ENCODE measurements at places on chromosomes 16 and 17.

DNA sequence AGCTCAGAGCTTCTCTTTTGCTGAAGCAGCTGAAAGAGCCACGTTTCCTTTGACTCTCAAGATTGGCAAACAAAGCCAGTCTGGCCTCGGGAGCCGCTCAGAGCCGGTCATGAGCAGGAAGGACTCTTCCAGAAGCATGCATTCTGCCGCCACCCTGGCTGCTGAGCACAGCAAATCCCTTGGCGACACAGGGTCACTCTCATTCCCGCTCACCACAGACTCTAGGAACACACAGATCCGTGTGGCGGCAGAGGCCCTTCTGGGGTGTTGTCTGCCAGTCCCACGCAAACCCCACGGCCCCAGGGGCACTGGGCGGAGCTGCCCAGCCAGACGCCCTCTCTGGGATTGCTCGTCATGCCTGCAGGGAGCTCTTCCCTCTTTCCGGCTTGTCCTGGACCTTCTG is 157.0 kb downstream of the C16orf95 start:
- DNase-seq = no peak

- no peak for DNase-seq
Observed at GRCh38 chr17:78058581-78058980, 70.0 kb downstream of the TMC6 start.

DNA sequence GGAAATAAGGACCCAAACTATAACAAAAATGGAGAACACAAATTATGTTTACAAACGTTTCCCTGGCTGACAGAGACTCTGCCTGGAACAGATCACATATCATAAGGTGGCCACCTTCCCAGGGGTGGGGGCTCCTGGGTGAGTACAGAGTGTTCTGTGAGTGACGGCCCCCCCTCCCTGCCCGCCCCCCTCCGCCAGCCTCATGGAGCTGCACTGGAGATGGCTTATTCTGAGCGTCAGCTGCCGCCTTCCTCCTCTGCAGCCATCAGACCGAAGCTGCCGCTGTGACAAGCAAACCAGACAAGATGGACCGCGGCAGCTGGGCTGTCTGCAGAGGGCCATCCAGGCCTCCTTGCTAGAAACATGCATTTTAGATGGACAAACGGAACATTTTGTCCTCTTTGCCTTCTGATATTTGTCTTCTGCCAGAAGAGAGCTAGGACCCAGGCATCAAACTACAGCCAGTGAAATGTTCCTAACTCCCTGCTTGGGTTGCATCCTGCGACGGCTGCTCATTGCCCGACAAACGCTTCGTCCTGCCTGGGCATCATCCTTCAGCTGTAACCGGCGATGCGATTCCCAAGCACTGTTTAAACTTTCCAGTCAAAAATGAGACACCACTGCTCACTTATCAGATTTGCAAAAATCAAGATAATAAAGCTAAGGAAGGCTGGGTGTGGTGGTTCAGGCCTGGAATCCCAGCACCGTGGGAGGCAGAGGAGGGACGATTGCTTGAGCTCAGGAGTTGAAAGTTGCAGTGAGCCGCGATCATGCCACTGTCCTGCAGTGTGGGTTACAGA is 15.3 kb upstream of the RPTOR start:
- no peak for DNase-seq

DNA sequence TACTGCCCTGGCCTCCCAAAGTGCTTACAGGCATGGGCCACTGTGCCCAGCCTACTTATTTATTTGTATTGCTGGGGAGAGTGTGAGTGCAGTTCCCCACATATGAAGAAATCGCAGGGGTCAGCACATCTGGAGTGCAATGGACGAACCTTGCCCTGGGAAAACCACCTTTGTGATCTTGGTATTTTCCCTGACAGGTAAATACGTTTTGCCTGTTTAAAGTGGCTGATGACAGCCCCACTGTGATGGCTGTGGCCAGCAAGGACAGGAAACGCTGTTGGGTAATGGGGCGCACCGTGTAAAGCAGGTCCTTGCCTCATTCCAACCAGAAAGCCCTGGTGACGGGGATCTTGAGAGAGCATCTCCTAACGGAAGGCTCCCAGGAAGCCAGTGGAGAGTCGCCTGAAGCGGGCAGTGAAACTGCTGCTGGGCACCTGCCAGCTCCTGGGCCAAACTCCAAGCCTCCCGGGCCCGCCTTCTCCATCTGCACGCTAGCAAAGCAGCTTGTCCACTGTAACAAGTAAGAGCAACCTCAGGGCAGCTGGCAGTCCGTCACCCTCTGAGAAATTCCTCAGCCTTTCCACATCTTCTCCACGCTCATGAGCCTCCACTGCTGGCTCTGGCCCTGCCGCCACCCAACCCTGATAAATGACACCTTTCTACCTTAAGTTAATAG is 17.5 kb downstream of the EMC8 start:
- DNase-seq = no peak

DNA sequence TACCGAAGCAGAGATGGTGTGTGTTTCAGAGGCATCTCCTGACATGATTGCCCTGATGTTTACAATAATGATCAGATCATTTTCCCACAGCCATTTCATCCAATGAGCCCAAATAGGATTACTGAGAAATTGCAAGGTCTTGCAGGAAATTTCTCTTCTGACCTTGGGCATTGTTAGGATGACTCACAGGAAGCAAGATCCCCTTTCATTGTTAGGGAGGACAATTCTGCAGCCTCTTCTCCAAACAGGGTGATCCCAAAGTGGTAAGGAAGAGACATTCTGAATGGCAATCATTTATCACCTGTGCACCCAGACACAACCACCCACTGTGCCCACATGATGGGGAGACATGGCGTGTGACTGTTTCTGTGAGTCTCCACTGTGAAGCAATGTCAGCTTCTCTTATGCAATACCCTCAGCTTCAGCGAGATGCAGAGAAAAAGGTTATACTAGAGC is 306.7 kb upstream of the XYLT1 start:
- no peak for DNase-seq

DNA sequence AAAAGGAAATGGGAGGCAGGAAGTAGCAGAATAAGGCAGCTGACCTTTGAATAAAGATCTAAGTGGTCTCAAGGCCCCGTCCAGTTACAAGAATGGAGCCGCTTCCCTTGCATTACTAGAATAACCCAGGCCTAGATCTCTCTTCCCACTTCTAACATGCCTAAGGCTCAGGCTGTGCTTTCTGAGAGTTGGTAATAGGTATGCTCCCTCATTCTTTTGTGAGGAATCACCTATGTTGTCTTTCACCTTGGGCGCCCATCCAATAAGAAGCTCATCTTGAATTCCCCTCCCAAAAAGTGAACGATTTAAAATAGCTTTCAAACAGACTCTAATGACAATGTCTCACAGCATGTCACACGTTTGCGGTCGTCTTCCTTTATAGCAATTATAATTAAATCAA is 101.2 kb downstream of the KCNJ2 start:
- no peak for DNase-seq

- no peak for DNase-seq
Observed at GRCh38 chr17:30196504-30196903, 39.0 kb downstream of the SLC6A4 start.

GRCh38 chr16:3454631-3455147 is 11.2 kb downstream of the NAA60 start:
- DNase-seq = no peak

DNA sequence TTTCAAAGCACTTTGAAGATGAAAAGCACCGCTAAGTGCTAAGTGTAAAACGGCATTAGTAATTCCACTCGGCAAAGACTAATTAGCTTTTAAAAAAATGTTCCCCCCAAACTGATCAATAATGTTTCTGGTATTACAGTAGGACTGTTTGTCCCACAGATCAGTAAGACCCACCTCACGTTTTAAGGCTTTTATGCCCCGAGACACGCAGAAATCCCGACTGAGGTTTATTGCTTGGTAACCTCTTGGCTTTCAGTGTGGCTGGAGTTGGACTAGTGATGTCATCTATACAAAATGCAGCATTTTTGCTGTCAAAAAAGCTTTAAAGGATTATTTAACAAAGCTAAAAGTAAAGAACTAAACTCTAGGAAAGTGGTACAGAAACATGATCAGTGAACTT is 414.6 kb upstream of the PSMD7 start:
- DNase-seq = no peak

GRCh38 chr17:44829523-44830358 is at the start of gene GJC1:
GJC1 (minus strand) TSS chr17:44830287; CDS start chr17:44805817, 24,470 bp downstream.
- DNase-seq = no peak

DNA sequence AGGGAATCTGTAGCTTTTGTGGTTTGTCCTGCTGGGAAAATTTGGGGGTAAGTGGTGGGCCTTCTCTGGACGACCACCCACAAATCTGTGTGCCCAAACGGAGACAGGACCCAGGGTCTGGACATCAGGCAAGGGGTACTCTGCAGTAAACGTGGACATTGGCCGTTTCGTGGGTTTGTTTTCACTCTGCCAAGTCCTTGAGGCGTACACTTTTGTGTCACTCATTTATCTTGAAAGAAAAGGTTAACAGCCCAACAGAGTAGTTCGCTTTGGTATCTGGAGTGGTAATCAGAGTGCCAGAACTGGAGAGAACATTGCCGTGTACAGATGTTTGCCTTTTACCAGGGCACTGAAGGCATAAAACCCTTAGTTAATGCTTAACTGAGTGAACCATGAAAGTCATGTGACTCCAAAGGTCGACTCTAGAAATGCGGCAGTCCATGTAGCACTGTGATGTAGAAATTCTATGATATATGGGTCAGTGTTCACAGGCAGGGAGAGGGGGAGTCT is 15.4 kb downstream of the NAA60 start:
- no peak for DNase-seq

- no peak for DNase-seq
Observed at GRCh38 chr16:56911771-56912571, 20.0 kb upstream of the HERPUD1 start.

DNA sequence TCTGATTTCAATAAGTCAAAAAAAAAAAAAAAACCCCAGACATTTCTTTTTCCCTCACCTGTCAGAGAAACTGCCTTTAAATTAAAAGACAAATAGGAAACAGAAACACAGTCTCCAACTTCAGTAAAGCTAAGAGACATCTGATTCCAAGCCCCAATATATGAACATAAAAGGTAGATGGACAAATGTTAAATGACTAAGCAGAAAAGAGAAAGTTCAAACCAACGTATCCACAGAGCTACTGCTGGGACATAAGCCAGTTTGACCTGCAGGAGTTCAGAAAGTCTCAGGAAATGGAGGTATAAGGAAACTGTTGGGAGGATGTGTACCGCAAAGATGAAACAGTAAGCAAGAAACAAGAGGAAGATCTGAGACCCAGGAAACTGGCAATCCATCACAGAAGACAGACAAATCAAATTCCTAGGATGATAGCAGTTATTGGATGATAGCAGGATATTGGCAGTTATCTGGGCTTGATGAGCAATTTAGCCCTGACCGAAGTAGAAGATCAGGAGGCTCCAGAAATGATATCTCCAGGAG is 135.0 kb downstream of the BRIP1 start:
- no peak for DNase-seq

DNA sequence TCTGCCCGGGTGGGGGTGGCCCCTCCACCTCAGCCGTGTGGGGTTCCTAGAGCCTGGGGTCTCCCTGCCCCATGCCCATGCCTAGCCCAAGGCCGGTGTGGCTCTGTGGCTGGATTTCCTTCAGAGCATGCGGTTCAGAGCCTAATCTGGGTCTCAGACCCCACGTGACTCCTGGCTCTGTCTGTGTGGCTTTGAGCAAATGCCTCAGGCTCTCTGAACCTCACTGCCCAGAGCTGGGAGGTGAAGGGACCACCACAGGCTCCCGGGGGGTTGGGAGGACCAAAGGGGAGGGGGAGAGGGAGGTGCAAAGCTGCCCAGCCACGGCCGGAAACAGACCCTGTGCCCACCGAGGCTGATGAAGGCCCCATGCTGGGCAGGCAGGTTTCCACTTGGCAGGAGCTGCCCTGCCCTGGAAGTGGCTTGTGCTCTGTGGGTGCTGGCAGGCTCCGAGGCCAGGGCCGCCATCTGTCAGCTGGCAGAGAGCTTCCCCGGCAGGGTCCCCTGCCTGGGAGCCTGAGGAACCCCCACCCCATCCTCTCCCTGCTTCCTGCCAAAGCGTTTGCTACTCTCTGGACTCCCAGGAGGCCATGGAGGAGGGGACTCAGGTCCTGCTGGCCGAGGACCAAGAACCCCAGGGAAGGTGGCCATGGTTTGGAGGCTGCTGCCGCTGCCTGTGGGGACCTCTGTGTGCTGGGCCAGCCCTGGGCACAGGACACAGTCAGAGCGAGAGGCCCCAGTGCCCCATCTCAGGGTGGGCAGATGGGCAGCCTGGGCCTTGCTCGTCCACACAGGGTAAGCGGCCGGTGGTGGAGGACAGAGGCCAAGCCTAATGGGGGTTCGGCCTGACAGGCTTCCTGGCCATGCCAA is 4.0 kb downstream of the CDH15 start:
- no peak for DNase-seq

- DNase-seq = no peak
Observed at GRCh38 chr17:40091691-40092397, 8.5 kb downstream of the NR1D1 start.

DNA sequence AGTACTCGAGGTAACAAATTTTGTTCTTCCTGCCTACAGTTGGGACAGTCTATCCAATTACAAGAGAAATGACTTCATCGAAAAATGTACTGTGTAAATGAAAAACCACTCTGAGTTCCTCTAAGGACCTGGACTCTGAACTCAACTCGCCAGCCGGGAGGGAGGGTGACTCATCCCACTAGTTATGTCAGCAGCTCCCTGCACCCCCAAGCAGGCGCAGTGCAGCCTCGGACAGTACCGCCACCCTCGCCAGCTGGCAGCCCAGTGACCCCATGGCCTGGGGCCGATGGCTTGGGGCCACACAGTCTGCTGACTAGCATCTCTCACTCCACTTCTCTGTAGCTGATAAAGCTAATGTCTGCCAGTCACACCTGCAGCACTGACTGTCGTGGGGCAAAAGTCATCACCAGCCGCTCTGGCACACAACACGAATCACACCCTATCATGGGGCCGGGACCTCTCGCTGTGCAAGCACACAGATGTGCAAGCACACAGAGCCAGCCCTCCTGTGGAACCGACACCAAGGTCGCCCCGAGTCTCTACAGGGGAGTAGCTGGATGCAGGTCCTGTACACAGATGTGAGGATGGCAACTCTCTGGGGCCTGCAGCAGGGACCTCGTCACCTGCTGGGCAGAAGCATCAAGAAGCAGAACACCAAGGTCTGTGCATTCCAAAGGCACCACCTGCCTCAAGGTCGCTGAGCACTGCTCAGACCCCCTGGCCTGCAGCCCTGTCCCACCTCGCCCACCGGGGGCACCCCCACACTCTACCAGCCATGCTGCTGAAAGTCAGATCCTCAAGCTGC is 5.7 kb downstream of the CSNK1D start:
- no peak for DNase-seq
